Stimulated activated CD8-positive, alpha-beta memory T cell treated with anti-CD3 and anti-CD28 coated beads, Interleukin-2, amount 100 ng/mL, for 48 hours (primary cell): ENCODE measurements at places on chromosomes 7 and 10.

DNA sequence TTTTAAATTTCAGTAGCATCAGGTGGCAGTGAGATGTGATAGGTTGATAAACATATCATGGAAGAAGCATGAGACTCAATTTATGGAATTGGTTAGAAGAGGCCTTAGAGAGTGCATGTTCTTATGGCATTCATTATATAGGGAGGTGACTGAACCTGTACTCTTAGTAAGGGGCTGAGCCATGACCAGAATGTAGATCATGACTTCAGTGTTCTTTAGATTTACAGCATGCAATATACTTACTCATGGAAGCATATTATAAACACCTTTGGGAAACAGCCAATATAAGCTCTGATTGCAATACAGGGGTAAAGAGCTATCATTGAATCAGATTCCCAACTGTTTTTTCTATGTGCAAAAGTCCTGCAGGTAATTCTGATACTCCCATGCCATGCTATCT, 50.2 kb downstream of the NT5C3A start:
- no peak for DNase-seq

DNA sequence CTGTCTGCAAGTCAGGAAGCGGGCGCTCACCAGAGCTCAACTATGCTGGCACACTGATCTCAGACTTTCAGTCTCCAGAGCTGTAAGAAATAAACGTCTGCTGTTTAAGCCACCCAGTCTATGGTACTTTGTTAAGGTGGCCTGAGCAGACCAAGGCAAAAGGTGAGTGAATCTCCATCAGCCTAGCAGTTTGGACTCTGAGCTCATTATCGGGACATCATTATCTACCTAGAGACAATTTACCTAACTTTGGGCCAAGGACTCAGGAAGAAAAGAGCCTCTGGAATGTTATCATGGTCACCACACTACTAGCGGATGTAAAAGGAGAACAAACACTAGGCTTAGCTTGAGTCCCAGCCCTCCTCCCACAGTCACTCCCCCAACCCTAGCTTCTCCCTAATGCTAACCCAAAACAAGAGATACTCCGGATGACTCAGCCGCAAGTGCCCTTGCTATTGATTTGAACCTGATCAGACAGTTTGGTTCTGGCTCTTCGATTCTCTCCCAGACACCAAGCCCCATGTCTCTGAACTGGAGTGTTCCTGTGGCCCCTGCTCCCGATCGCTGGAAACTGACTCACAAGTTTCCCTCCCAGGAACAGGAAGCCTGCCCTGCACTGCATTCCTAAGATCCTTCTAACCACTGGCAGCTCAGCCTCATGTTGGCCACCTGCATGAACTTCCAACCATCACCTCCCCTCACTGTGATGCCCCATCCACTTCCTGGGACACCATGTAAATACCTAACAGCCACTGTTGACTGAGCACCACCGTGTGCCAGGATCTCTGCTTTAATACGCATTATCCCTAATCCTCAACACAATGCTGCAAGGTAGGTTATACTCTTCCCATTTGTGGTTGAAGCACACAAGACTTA, 34.5 kb downstream of the CREB3L2 start:
- no peak for DNase-seq

- no peak for DNase-seq
These were observed 58.9 kb upstream of the PPP1R9A start for GRCh38 chr7:94848531-94848930.

DNA sequence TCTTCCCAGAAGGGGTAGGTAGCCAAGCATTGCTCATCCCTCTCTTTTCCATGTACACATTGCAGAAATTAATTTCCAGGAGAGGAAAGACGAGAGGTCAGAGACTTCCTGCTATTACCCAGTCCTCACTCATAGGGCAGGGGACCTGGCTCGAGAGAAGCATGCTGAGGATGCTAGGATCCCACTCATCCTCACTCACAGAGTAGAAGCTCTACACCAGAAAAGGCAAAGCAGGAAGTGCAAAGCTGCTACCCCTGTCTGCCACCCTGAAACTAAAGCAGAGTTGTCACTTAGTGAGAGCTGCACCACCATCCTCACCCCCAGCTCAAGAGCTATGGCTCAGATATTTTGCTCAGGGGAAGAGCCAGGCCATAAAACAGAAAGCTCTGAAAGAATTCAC, 9.9 kb downstream of the OR9A2 start:
- no peak for DNase-seq

DNA sequence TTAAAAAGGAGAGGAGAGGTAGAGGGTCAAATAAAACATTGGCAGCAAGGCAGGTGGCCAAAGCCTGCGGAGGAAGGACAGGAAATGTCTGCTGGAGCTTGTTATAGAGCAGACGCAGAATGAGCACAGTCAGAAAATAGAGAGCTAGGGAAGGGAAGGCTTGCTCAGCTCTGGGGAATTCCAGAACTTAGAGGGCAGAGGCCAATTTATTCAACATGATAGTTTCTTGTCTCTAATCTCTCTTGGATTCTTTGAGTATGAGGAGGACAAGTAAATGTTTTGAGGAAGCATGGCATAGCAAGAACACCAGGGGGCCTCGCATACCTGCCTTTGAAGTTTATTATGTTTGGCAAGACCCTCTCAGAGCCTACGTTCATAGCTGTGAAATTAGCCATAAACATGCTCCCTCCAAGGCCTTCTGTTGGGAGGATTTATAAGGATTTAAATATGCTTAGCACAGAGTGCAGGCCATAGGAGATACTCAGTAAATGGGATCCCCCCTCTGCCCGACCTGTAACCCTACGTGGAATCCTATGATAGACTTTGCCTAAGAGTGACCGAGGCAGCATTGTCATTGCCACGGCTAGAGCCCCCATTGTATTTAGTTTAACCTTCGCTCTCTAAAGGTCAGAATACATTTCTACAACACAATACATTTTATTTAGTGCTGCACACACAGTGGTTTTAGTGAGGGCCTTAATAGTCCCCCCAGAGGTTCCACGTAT, 293.9 kb downstream of the CCDC3 start:
- no peak for DNase-seq

DNA sequence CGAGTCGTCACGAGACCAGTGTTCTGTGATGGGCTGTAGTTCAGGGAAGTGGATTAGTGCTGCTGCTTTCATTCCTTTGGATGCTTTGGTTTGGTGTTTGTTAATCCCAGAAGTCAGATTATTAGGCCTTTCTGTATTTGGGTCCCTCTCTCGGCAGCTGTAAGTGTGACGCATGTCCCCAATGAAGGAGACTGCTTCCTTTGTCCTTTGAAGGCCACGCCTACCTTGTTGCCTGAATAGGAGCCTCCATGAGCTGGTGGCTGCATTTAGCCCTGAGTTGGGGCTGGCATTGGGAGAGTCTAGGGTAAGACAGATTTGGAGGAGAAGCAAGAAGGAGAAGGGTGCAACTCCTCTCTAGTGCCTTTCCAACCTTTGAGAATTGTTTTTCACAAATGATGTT, 34.5 kb downstream of the DOCK1 start:
- no peak for DNase-seq

DNA sequence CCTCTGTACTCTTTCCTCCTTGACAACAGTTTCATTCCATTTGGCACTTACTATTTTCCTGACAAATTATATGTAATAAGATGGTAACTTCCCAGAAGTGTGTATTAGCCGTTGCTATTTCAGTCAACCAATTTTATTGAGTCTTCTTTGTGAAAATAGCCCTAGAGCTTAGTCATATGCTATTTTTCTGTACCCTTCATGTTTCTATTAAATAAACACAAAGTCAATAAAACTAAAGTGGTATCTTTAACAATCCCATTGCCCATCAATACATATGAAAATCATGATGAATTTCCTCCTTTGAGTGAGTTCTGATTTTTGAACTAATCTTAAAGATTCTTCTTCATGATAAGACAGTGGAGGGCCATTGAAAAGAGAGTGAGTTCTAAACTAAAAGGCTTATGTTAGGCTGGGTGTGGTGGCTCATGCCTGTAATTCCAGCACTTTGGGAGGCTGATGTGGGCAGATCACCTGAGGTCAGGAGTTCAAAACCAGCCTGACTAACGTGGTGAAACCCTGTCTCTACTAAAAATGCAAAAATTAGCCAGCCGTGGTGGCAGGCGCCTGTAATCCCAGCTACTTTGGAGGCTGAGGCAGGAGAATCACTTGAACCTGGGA, 5.9 kb upstream of the MYPN start:
- no peak for DNase-seq

GRCh38 chr7:12625836-12626235, 55.3 kb downstream of the SCIN start:
- DNase-seq, result no peak

DNA sequence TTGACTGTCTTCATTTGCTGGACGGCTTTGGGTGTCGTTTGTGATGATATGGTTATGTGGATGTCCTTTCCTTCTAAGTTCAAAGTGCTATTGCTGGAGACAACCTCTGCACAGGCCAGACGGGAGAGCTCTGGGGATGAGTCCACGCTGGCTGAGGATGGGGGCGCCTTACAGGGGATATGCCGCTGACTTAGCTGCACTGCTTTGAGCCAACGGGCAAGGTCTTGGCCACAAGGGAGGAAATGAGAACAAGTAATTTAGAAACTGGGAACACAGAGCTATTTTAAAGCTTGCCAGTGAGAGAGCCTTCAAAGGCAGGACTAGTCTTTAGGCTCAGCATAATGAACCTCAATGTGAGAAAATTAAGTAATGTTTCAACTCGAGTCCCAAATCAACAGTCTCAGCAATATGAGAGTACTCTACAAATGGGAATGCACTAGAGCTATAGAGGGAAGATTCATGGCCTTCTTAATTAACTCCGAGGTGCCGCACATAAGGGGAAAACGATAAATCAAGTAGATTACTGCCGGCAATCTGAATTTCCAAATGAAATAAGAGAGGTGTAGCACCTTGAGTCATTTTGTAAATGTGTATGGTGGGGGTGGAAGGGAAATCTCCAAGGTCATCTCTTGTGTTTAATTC, 209.3 kb downstream of the JAZF1 start:
- DNase-seq, result no peak

- DNase-seq, result no peak
These were observed 5.0 kb downstream of the R3HCC1L start for GRCh38 chr10:98139431-98139830.

DNA sequence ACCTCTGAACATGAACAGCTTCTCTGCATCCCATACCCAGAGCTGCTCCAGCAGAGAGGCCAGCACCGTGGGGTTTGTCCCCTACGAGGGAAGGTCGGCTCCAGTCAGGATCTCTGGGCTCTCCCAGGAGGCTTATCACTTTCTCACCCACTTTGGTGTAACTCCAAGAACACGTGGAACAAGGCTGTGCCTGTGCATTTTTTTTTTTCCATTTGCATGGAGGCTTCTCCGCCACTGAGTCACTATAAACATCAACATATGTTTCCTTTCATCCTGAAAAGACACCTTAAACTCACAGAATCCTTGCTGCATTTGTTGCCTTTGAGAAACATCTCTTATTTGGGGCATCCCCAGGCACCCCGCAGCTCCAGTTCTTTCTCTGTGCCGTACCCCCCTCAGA, 29.4 kb upstream of the ECHDC3 start:
- DNase-seq, result no peak

DNA sequence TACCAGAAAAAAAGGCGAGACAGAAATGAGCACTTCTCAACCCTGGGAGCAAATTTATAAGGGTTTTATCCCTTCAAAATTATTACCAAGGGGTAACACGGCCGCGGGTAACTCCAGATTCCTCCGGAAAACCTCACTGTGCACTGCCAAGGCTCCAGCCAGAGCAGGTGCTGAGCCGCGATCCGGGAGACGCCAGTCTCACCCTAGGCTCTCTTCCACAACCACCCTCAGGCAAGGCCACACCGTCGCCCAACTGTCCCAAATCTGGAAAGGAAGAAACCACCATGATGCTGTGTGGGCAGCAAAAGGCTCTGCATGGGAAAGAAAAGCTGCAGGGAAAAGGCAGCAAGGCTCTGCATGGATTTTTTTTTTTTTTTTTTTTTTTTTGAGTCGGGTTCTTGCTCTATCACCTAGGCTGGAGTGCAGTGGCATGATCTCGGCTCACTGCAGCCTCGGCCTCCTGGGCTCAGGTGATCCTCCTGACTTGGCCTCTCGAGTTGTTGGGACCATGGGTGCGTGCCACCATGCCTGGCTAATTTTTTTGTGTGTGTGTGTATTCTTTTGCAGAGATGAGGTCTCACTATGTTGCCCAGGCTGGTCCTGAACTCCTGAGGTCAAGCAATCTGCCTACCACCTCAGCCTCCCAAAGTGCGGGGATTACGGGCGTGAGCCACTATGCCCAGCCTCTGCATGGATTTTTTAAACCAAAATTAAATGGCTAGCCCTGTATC, 39.0 kb downstream of the MAD1L1 start:
- DNase-seq, result no peak

DNA sequence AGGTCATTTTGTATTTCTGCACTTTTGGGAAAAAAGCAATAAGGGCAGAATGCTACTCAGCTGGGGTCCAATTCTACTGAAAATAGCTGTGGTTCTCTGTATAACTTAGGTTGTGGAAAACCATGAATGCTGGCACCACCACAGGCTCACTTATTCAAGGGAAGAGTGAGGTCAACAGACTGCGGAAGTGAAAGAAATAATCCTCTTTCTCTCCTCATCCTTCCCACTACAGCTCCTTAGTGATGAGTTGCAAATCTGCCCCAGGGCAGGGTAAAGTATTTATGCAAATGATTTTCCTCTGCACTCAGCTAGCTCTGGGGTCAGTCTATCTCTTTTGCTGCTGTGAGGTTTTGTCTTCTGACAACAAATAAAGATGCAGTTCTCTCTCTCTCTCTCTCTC, 74.1 kb upstream of the PTPRZ1 start:
- DNase-seq, result no peak

DNA sequence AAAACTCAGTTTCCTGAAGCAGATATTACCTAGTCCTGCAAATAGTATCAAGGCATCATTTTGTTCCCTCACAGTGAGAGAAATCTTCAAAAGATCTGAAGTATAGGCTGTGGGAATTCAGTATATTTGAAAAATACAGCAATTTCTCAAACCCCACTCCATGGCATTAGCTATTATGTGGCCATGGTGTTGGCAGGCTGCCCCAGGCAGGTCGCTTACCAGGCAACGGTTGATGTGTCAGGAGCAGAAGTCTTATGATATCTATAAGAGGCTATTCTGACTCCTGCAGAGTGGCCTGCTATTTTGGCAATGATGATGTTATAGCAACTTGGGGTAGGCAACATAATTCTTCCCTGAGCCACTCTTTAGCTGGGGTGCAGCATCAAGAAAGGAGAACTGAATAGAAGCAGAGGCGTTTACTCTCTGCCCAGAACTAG, 187.9 kb downstream of the PLXDC2 start:
- DNase-seq, result no peak

- no peak for DNase-seq
These were observed 518.4 kb upstream of the FOXK1 start for GRCh38 chr7:4163565-4164203.

GRCh38 chr7:51060536-51060935, 256.1 kb downstream of the COBL start:
- no peak for DNase-seq

DNA sequence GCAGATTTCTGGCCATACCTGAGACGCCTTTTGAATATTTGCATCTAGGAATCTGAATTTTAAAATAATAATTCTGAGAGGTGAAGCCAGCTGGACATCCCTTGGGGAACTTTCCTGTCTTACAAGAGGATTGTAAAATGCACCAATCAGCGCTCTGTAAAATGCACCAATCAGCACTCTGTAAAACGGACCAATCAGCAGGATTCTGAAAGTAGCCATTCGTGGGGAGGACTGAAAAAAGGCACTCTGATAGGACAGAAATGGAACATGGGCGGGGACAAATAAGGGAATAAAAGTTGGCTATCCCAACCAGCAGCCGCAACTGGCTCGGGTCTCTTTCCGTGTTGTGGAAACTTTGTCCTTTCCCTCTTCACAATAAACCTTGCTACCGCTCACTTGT, 9.9 kb downstream of the PPIF start:
- no peak for DNase-seq
